Lower leg skin (tissue), 4 donors: ENCODE measurements at places on chromosomes 1 and 21.

DNA sequence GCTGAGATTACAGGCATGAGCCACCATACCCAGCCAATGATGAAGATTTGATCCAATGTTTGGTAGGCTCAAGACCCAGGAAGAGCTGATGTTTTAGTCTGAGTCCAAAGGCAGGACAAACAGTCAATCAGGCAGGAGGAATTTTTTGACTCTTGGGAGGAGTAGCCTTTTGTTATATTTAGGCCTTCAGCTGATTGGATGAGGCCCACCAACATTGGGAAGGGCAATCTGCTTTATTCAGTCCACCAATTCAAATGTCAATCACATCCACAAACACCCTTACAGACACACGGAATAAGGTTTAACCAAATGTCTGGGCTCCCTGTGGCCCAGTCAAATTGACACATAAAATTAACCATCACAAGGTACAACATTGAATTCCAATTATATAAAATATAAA is 61.9 kb upstream of the COX20 start:
- no peak for DNase-seq

DNA sequence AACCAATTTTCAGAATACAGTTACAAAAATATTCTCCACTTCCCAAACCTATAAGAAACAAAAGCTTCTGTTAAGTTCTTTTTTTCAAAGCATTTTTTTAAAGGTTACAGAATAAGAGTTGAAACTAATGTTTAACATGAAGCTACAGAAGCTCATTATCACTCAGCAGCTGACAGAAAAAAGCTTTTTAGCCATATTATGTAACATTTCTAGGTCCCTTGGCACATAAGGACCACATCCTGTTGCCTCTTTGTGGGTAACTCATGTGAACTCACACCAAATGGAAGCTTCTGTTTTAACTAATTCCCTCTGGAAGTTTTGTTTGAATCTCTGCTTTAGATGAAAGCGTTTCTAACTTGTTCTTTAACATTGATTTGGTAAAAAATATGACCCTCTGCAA is 242.5 kb upstream of the TMPRSS15 start:
- DNase-seq, result no peak

DNA sequence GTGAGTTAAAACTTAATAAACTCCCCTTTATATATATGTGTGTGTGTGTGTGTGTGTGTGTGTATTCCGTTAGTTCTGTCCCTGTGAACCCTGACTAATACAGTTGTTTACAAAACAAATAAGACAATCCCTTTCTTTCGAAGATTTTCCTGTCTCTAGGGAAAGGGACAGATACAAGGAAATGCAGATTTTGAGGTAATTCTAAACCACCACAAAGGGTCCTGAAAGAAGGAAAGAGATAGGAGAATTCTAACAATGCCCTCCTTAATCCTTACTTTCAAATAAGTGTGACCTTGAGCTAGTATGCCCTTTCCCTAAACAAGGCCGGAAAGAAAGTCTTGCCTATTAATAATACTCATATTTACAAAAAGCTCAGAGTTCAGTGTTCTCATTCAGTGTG is 164.8 kb upstream of the COL11A1 start:
- DNase-seq, result no peak

- DNase-seq, result no peak
Observed at GRCh38 chr1:178412400-178412770, 84.4 kb downstream of the CLEC20A start.

- DNase-seq, result no peak
Observed at GRCh38 chr1:9107136-9107535, 21.8 kb downstream of the GPR157 start.

DNA sequence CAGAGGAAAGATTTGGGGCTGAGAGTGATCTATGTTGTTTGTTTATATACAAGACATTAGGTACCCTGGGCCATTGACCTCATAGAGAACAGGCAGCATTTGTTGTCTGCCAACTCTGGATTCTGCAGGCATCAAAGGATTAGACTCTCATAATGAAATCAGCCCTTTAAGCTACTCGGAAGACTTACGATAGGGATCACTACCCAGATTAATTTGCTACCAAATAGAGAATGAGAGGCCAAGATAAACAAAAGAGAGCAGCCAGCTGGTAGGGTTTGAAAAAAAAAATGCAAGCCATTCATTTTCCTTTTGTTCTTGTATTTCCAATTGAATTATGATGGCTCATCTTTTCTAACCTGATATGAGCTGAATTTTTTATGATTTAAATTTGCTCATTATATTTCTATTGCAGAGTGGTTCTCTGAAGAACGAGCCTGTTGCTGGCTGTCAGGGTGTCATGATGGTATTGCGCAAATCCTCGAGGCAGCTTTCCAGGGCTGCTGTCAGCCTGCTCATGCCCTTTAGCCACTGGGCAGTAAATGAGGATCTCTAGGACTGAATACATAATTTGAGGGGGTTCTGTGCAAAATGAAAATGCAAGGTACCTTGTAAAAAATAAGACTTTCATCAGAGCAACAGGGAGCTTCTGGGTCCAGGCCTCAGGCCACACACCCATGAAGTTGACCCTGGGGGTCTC is 116.4 kb upstream of the KCNJ15 start:
- DNase-seq, result no peak

DNA sequence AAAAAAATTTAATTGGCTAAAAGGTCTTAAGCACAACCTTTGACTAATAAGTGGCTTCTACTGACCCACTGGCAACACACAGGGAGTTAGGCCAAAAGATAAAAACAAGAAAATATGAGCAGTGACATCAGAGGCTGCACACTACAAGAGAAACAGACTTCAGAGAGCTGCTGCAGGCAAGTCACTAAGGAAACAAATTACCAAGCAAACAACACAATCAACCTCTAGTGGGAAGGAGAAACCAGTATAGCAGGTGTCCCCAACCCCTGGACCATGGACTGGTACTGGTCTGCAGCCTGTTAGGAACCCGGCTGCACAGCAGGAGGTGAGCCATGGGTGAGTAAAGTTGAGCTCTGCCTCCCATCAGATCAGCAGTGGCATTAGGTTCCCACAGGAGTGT is 20.8 kb upstream of the ENSA start:
- DNase-seq, result no peak
